ENCODE measurements at places on chromosomes 6 and 20.

- no peak for DNase-seq
Measured at GRCh38 chr20:52190437-52191131, 995 bp downstream of the ZFP64 start.

- DNase-seq, result no peak
Measured at GRCh38 chr6:70241991-70242420, 60.9 kb downstream of the COL9A1 start.

DNA sequence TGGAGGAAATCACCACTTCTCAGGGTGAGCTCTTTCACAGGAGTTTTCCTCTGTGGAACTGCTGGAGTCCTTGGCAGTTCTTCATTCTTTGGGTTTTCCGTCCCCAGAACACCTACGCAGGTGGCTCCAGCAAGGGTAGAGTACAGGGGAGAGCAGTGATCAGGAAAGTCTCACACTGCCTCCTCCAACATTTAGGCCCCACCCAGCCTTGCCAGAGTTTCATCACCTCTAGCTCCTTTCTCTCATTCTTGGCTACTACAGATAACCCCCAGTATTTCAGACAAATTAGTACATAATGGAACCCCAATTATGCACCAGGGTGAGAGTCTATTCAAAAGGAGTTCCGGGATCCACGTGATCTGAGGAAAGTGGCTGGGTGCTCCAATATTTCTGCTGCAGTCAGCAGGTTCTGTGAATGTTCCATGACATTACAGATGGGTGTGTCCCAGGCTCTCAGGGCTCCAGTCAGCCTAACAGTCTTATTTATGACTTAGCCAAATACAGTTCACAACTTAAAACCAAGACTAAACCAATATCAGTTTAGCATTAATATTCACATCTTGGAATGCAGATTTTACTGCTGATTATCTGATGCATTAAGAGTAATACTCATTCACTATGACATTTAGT is 44.6 kb downstream of the GPR63 start:
- DNase-seq, result no peak

DNA sequence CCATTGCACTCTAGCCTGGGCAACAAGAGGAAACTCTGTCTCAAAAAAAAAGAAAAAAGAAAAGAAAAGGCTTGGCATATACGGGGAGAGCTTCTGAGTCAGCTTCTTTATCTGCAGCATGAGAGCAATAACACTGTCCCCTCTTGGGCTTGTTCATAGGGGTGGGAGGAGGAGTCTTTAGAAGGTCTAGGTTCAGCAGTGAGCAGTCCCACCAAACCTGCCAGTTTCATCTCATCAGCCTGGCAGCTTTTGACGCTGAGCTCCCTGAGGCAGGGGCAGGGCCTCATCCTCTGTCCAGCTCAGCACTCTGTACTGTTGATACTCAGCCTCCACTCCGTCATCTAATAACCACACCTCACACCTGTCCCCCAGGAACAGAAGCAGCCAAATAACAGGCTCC is 5.6 kb upstream of the C6orf132 start:
- no peak for DNase-seq

GRCh38 chr6:135941275-135942025 is 89.9 kb downstream of the PDE7B start:
- no peak for DNase-seq

- no peak for DNase-seq
Measured at GRCh38 chr6:78854546-78854945, 12.8 kb upstream of the IRAK1BP1 start.
